ENCODE measurements at places on chromosomes 2 and 18.

DNA sequence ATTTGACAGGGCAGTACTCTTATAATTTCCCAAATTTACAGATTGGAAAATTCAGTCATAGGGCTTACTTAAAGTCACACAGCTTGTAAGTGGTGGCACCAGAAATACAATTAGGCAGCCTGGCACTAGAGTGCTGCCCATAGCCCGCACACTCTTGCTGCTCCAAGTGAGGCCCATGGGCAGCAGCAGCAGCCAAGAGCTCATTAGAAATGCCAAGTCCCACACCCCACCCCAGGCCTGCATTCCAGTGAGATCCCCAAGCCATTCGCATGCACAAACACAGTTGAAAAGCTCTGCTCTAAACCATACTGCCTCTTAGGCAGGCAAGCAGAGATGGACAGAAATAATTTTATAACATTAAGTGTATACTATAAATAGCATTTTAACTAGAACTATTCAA, 379.3 kb upstream of the PKDCC start:
- DNase-seq, result no peak

DNA sequence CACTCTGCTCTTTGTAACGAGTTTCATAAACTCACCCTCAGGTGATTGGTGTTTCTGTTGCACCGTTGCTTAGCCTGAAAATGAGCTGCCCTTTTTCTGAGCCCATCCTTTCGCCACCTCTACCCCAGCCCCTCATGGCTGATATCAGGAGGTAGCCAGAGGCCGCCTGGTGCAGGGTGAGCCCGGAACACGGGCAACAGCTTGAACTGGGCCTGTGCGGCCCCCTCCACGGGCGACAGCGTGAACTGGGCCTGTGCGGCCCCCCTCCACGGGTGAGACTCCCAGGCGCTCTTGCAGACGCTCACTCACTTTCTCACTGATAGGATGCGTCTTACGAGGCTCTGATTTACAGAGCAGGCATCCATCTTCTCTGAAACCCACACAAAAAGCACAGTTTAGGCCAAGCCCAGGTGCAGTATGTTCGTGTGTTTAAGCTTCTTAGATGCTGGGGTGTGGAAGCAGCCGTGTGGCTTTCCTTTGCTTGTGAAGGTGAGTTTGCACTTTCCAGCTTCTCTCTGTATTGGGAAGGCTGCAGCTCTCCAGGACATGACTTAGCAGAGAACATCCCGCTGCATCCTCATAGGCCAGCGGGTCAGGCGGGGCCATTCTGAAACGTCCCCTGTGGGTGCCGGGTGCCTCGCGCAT, 83.5 kb downstream of the NFATC1 start:
- no peak for DNase-seq

DNA sequence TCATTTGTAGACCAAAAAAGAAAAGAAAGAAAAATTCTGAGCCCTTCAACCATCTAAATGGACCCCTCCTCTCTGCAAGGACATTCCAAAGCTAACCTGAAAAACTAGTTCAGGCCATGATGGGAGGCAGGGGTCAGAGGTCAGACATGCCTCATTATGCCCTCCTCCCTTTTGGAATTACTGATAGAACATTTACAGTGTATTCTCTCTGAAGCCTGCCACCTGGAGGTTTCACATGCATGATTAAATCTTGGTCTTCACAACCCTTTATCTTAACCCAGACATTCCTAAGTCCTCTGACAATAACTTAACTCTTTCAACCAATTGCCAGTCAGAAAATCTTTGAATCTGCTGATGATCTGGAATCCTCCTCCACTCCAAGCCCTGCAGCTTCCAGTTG, 86.0 kb downstream of the SPP2 start:
- no peak for DNase-seq

- no peak for DNase-seq
Observed at GRCh38 chr2:138716183-138716582, 64.0 kb downstream of the NXPH2 start.

DNA sequence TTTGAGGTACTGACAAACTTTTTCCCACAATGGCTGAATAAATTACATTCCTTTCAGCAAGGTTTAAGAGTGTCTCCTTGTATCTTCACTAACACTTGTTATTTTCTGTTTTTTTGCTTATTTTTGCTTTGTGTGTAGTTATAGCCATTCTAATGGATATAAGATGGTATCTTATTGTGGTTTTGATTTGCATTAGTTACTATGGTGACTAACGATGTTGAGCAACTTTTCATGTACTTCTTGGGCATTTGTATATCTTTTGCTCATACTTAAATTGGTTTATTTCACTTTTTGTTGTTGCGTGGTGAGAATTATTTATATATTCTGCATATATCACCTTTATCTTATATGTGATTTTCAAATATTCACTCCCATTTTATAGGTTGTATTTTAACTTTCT, 79.9 kb upstream of the FSIP2 start:
- DNase-seq, result no peak

DNA sequence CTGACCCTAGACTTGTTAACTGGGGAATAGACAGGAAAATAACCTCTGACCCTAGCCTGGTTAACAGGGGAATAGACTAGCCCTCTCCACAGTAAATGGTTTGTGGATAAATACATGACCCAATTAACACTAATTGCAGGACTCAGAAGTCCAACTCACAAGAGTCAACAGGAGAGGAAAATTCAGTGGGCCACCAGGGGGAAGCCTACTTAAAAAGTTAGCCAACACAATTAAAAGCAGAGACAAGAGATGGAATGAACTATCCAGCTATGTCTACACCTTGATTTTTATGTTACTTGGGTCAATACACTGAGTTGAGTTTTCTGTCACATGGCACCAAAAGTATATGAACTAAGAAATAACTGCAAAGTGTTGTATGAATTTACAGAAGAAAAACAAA, 158.8 kb upstream of the SLC39A10 start:
- no peak for DNase-seq

DNA sequence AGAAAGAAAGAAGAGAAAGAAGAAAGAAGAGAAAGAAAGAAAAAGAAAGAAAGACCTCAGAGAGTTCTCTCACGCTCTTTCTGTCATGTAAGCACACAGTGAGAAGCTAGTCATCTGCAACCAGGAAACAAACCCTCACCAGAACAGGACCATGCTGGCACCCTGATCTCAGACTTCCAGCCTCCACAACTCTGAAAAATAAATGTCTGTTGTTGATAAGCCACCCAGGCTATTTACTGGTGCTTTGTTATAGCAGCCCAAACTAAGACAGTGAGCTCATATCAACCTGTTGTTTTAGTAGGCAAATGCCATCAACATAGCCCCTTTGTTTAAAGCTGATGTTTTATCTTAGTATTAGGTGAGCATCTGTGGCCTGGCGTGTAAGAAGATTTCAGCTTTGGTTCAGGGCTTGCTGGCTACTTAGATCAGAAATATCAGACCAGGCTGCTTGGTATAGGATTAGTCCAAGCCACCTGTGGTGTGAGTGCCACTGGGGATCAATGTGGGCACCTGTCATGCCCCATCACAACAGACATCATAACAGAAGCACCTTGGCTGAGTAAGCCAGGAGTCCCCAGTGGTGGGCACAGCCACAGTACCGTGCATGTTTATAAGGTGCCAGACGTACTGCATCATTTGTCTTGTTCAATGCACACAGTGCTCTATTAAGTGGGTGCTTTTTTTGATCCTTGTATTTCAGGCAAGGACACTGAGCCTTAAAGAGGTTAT, 94.4 kb downstream of the LBH start:
- DNase-seq, result no peak

DNA sequence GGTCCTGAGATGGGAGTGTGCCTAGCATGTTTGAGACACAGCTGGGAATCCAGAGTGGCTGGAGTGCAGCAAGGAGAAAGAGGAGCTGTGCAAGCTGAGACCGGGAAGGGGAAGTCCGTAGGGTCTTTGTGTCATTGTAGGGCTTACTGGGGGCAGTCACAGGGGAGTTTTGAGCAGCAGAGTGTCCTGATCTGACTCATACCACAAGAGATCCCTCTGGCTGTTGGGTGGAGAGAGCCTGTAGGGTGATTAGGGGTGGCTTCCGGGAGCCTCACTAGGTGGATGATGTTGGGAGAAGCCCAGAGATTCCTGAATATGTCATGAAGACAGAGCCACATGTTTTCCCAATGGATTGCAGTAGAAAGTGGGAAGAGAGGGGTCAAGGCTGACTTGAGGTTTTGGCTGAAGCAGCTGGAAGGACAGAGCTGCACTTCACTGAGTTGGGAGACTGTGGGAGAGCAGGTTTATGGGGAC, 30.9 kb downstream of the FHOD3 start:
- no peak for DNase-seq

DNA sequence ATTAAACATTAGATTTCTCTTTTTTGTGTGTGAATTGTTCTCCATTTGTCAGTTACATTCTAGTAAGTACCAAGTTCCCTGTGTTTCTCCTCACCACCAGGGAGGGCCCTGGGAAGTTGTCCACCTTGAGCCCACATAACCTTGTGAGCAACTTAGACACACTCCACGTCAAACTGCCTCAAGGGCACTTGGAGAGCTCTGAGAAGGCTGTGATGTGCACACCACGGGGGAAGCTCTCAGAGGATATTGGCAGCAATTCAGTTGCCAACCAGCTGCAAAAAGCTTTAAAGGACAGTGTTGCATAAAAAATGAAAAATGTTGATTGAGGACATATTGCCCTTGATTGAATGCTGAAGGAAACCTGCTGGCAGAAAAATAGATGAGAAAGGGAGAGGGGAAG, 743.6 kb downstream of the RNF144A start:
- no peak for DNase-seq

DNA sequence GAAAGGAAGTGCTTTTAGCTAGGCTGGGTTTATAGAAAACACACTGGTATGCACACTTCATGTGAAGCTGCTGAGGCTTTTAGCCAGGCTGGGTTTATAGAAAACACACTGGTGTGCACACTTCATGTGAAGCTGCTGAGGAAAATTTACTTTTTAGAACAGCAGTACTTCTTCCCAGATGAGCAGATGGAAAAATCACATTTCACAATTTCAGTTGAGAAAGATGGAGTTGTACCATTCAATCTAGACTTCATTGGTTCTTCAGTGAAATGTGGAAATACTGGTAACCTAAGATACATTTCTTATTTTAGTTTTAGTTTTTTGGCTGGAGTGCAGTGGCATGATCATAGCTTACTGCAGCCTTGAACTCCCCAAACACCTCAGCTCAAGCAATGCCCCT, 11.1 kb downstream of the SNTG2 start:
- no peak for DNase-seq

- DNase-seq, result no peak
Observed at GRCh38 chr2:80311304-80311703, 6.8 kb upstream of the LRRTM1 start.

DNA sequence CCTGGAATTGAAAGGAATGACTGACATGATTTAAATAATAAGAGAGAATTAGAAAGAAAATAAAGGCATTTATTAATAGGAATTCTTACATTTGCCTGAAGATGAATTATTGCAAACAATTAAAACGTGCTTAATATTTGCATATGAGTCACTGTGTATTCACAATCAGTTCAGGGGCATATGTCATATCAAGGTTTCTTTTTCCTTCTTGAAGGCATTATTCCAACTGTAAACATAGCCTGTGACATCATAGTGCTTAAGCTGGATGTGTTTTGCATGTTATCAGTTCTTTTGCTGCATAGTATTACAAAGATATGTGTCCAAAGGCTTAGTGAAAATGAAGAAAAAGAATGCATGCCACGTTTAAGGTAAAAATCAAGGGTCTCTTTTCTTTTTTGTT, 80.8 kb downstream of the MEIS1 start:
- no peak for DNase-seq

- no peak for DNase-seq
Observed at GRCh38 chr2:11567631-11568031, 33.8 kb downstream of the GREB1 start.

DNA sequence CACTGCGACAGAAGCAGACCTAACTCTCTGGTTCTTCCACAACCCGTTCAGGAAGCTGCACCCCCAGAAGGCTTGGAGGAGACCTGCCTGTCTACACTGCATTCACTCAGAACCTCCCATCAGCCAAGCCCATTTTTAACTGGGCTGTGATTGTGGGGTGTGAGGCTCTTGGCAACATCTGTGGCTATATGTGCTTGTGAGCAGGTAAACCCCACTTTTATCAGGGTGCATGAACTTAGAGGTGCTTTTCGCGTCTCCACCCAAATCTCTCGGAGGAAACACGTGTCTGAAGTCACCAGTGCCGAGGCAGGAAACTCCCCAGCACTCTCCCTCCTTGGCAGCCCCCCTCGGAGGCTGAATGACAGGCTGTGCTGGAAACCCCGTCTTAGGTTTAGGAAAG, 158.2 kb upstream of the SALL3 start:
- no peak for DNase-seq

DNA sequence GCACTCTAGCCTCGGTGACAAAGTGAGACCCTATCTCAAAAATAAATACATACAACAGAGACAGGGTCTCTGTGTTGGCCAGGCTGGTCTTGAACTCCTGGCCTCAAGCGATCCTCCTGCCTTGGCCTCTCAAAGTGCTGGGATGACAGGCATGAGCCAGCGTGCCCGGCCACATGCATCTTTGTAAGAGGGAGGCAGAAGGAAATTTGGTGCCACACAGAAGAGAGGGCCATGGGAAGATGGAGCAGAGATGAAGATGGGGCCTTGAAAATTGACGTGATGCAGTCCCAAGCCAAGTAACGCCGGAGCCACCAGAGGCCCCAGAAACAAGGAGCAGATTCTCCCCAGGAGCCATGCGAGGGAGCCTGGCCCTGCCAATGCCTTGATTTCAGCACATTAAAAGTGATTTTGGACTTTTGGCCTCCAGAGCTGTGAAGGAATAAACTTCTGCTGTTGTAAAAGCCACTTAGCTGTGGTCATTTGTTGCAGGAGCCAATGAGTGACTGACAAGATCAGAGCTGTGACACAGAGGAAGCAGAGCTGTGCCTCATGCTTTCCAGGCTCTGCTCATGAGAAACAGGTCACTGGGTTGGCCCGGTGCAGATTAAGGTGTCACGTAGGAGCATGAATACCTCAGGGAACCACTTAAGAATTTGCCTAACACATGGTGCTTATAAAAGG, 2.7 kb upstream of the SLC66A2 start:
- DNase-seq, result no peak

- no peak for DNase-seq
Observed at GRCh38 chr2:74564222-74564621, 9.7 kb downstream of the DOK1 start.

- DNase-seq, result no peak
Observed at GRCh38 chr2:61967262-61967661, 61.8 kb downstream of the COMMD1 start.

- DNase-seq, result no peak
Observed at GRCh38 chr2:156790343-156791037, 354.3 kb downstream of the GPD2 start.

GRCh38 chr18:68676913-68677312, 38.0 kb downstream of the TMX3 start:
- DNase-seq, result no peak

DNA sequence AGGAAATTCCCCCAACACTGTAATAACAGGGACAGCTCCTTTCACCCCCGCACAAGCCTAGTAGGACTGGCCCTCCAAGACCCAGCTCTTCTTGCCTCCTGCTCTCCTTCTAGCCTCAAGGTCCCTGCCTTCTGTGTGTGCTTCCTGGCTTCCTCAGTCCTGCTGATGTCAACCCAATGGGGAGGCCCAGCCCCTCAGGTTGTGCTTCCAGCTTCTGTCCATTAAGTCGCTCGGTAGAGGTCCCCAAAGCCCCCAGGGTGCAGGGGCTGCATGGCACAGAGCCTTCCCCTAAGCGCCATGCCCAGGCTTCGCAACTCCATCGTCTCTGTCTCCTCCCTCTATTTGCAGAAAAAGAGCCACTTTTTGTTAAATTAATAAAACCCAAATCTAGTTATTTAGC, 39.0 kb downstream of the BOK start:
- DNase-seq, result no peak
